T-helper 9 cell (primary cell): ENCODE measurements at places on chromosomes 12 and 14.

DNA sequence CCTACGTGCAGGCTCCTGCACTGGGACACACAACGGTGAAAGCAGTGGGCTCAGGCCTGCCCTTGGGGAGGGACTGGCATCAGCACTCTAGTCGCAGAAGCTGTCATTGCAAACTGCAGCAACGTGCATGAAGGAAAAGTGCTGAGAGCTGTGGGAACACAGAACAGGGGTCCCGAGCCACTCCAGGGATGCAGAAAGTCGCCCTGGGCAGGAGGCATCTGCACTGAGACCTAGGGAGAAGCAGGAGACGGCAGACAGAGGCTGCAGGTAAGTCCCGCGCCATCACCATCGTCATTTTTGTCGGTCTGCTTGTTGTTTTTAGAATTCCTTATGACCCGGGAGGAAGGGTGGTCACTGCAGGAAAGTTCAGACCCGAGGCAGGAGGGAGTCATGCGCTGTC, 21.6 kb upstream of the RIMBP2 start:
- DNase-seq, result no peak

DNA sequence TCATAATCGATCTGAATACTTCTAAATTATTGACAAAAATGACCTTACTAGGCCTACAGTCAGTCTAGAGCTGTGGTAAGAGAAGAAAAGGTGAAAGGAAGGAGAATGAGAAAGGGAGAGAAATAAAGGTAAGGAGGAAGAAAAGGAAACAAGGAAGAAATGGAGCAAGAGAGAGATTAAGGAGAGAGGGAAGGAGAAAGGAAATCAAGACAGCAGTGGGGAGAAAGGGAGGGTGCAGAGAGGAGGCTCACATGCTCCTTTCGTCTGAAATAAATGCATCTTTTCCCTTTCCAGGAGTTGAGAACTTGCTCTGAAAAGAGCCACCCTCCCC, 3.7 kb downstream of the RNASE9 start:
- DNase-seq, result no peak

- no peak for DNase-seq
These were observed 211.1 kb upstream of the RGS6 start for GRCh38 chr14:71720978-71721624.

- no peak for DNase-seq
These were observed 8.1 kb downstream of the LETMD1 start for GRCh38 chr12:51056242-51056641.
